ENCODE measurements at places on chromosomes 3 and 15.

GRCh38 chr3:108117241-108117775, 26.5 kb upstream of the CD47 start:
- DNase-seq: no peak

DNA sequence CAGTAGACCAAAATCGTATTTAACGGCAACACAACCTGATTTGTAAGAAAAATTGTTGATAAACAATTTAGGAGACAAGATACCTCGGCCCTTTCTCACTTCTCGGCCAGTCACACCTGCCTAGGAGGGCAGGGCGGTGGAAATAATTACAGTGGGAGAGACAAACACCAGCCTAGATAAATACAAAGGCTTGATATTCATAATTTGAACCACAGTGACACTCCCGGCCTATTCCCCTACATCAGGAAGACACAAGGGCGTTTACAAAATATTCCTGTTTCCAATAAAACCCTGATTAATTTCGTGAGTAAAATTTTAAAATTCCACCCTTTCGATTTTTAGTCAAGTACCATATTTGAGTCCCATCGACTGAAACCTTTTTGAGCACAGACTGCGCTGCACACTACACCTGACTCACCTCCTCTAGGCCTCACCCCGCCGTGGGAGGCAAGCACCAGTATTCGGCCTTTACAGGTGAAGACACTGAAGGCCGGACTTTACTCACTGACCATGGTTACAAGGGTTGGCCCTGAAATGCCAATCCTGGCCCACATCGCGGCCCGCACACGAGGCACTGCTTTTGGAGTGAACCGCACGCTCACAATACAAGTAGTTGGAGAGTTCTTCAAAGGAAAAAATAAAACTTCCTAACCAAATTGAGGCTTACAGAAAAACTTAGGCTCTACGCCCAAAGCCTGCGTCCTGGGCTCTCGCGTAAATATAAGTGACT, 794 bp downstream of the ARPP19 start:
- DNase-seq: peak; percentile 74

GRCh38 chr15:60000824-60001609, 3.1 kb upstream of the FOXB1 start:
- DNase-seq: no peak

GRCh38 chr15:94532226-94532625, 300.9 kb downstream of the MCTP2 start:
- peak; percentile 77 for DNase-seq

DNA sequence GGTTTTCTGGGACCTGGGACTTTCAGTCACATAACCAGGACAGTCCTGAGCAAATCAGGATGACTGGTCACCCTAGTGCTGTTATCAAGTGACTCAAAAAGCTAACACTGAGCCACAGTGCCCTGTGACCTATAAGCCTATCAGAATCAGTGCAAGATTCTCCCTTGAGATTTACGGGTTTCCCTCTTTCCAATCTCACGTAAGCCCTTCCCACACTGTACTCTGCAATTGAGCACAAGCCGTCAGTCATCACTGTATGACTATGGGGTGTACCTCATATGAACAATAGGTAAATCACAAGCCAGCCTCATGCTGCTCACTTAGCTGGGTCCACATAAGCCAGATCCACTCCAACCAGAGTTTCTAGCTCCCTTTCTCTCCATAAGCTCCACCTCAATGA, 21.0 kb upstream of the CLDN18 start:
- no peak for DNase-seq

DNA sequence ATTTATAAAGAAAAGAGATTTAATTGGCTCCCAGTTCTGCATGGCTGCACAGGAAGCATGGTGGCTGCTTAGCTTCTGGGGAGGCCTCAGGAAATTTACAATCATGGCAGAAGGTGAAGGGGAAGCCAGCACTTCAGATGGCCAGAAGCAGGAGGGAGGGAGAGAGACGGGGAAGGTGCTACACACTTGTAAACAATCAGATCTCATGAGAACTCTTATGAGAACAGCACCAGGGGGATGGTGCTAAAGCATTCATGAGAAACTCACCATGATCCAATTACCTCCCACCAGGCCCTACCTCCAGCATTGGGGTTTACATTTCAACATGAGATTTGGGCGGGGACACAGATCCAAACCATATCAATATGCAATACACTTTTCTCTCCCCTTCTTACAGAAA, 73.7 kb downstream of the ECT2 start:
- no peak for DNase-seq

DNA sequence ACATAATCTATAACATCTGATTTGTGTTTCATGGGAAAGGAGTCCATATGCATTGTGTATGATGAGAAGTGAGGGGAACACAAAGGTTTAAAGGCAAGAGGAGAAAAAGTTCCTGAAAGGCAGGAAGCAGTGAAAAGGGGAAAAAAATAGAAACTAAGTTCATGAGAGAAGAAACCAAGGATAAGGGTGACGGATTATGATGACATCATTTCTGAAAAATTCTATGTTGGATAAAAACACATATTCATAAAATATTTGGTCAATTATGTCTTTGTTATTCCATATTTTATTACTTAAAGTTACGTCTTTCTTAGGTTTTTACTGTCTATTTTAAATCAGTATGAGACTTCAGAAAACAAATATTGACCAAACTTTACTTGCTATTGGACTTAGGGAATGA, 48.6 kb upstream of the CP start:
- DNase-seq: no peak

- DNase-seq: no peak
These were observed 16.5 kb downstream of the GORASP1 start for GRCh38 chr3:39090922-39091321.

DNA sequence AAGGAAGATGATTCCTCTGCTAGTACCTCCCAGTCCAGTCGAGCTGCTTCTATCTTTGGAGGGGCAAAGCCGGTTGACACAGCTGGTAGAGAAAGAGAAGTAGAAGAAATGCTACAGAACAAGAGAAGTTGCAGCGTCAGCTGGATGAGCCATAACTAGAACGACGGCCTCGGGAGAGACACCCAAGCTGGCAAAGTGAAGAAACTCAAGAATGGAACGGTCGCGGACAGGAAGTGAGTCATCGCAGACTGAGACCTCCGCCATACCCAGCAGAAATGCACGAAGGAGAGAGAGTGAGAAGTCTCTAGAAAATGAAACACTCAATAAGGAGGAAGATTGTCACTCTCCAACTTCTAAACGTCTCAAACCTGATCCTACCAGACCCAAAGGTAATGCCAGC, 19.0 kb upstream of the PARP14 start:
- DNase-seq: no peak

DNA sequence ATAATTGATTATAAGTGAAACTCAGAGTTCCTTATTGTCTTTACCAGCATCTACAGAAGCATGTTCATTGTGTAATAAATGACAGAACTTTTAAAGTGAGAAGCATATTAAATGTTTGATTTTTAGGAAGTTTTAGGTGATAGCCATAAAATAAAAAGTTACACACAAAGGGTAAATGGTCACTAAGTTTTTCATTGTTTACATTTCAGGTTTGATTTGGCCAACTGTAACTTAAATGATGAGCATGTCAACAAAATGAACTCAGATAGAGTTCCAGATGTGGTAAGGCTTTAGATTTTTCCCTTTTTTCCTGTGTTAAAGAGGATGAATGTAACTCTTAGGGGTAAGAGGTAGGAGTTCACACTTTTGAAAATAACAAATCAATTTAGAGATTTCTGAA, 25.9 kb downstream of the NMD3 start:
- DNase-seq: no peak

DNA sequence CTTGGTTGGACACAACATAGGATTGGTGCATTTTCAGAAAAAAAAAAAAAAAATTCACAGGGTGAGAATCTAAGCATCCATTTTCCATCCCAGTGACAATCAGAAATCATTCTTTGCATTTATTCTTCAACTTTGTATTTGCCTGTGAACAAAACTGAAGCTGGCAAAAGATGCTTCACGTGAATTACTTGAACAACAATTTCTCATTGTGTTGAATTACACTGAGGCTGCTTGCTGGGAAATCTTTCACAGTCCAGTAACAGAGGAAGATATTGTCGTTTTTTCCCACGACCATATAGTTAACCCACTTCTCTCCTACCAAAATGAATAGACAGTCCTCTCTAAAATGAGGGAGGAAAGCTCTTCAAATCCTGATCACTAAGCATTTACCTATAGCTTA, 4.3 kb upstream of the SLCO3A1 start:
- DNase-seq: no peak

DNA sequence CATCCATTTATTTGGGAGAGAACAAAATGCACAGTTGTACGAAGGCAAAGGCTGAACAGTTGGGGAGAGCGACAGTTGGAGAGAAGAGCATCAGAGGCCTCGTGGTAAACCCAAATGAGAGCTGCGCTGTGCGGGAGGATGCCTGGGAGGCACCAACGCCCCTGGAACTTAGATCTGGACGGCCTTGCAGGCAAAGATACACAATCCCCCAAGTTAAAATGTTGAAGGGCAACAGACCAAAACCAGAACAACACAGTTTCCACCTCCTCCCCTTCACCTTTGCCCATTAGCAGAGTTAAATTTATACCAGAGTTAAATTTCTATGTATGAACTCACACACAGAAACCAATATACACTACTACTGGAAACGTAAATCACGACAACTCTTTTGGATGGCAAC, 339.6 kb downstream of the RORA start:
- DNase-seq: no peak

DNA sequence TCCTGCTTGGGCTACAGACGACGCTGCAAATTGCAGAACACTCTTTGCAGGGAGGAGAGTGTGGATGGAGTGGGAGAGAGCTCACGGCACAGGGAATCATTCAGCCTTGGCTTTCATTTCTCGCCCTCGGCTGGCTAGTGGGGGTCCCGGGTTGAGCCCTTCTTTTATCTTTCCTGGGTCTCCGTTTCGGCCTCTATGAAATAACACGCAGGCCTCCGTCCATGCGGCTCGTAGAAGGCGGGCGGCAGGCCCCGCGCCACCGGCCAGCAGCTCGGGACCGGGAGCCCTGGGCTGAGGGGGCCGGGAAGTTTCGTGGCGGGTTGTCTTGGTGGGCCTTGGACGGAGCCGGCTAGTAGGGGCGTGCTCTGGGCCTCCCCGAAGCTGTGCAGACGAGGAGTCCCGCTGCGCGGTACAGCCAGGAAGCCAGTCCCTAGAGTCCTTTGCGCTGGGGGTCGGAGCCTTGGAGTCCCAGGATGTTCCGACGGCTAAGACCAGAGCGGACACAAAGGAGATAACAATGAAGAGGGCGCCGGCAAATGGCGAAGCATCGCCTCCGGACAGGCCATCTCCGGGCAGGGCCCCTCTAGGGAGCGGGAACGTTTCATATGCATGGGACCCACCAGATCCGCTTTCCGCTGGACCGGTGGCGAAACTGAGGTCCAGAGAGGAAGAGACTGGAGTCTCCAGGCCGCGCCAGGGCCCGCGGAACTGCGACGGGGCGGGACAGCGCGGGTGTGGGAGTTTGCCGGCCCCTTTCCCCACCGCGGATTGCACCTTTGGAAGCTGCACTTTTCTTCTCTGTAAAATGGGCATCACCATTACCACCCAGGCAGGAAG, 4.3 kb downstream of the RNU6-1 start:
- no peak for DNase-seq

GRCh38 chr3:69014022-69014580, 617 bp upstream of the EOGT start:
- DNase-seq: no peak

GRCh38 chr3:143060906-143061305, 58.7 kb upstream of the CHST2 start:
- DNase-seq: no peak

GRCh38 chr15:85019815-85020590, 38.3 kb downstream of the PDE8A start:
- DNase-seq: no peak

DNA sequence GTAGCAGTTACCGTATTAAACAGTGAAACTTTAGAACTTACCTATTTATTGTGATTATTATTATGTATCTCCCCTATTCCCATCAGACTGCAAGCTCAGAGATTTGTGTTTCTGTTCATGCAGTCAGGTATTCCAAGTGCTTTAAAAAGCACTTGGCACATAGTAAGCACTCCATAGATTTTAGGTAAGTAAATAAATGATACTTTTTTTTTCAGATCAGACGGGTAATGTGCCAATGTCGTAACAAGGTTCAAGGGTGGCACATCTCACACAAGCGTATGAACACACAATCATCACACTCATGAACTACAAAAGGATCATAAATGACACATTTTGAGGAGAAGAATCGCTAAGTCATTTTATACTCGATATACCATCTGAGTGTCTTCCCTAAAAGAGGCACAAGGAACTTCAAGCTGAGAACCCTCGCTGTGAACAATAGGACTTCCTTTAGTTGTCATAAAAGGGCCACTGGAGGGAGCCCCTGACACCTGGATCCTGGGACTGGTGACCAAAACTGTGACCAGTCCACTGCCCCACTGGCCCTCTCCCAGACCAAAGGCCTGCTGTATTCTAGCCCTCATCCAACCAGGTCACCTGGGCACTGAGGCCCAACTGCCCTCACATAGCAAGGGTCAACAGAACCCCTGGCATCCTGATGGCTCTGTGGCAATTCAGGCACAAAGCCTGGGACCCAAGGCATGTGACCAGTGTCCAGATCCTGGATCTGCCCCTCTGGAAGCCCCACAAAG, 32.1 kb downstream of the KIF9 start:
- peak; percentile 96 for DNase-seq

- no peak for DNase-seq
These were observed 47.8 kb downstream of the ZNF621 start for GRCh38 chr3:40572588-40572987.

DNA sequence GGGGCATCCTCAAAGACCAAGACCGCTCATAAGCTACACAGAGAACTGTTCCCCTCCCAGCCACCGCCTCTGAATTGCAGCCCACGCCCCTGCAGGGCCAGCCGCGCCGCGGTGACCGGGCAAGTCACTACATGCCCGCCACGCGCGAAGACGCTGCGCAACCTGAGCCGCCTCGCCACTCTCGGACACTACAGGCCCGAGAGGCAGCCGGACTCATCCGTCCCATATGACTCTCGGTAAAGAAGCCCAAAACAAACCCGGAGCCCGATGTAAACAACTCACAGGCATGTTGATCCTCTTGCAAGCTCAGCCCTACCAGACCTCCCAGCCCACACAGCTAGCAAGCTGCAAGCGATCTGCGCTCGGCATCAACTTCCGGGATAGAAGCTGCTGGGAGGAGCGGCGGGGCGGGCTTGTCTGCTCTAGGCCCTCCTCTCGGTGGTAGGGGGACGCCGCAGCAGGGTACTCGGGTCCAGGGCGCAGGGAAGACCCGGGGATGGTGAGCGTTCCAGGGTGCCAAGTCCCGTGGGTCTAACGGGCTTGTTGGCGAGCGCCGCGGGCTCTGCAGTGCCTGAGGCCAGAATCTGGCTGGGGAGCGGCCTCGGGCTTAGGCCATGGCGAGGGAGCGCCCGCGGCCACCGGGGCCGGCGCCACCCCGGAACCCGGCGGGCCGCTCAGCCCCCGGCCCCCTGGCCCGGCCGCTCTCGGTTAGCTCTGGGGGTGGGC, at the start of gene RPS27L:
TSS of gene RPS27L (minus strand) at position 360 of the 726 bp plus-strand sequence. CDS start at position 288, 72 bp downstream.
- peak; percentile 92 for DNase-seq
